ENCODE measurements at places on chromosomes 7 and 10.

- no peak for DNase-seq
These were observed 35.3 kb downstream of the FEZF1 start for GRCh38 chr7:122269241-122269640.

- no peak for DNase-seq
These were observed 421.9 kb downstream of the SORCS3 start for GRCh38 chr10:105062951-105063350.

DNA sequence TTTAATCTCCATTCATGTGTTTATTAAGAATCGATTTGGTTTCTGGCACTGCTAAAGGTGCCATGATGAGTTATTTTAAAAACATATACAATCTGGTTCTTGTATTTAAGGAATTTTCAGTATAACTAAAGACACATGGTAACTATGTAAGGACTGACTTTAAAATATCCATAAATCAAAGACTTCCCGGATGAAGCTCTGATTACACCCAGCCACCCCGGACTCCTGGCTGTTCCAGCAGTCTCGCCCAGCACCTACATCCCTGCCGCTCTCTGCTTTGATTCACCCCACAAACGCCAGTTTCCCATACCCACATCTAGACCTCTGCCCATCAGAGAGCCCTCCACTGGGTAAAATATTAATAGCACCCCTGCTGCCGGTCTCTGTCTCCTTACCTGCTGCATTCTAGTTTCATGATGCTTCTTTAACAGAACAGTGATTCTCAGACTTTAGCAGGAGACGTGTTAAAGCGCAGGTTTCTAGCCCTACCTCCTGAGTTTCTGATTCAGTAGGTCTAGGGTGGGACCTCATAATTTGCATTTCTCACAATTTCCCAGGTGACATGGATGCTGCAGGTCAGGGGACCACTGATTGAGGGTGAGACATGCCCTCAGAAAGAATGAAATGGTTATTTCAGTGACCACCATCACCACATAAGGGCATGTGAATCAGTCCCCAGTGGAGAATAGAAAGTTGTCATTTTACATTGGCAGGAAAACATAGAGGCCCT lies 185.7 kb downstream of the KIAA1217 start:
- DNase-seq, result no peak

DNA sequence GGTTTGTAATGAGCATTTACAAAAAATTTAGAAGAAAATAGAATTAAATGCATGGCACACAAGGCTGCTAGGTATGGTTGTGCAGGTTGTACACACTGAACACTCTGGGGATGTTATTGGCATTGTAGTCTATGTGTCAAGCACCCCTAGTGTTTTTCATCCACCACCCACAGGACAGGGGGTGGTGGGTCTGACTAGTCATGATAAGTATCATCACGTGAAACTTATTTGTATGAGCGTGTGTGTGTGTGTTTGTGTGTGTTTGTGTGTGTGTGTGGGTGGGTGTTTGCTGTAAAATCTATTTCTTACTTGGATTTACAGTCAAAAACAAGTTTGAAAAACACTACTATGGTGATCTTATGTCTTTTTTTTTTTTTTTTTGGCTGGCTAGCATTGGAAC lies 66.5 kb downstream of the MAP3K8 start:
- DNase-seq, result peak; percentile 6

DNA sequence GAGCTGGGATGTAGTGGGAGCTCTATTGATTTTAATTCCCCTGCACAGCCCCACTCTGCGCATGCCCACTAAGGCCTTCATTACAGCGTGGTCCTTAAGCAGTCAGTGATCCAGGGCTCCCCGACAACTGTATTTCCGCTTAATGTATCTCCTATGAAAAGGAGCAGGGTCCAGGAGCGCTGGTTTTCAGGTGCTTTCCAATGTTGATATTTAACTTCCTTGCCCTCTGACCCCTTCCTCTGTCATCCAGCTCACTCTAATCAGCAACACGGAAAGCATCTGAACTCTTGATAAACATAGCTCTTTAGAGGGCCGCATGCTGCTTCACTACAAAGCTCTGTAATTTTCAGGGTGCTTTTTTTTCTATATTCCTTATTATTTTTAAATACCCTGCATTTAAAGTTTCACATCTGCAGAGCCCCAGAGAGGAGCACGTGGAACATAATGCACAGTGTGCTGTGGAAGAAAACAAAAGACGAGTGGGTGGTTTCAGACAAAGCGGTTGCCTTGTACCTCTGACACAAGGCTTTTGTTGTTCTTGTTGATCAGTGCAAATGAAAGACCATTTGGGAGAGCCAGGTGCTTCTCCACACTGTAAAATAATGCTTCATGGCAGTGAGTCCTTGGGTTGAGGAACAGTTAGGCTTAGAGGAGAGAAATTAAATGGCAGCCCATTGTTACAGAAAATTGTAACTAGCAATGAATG lies 465.9 kb upstream of the CELF2 start:
- DNase-seq, result no peak

- DNase-seq, result no peak
These were observed 673.8 kb downstream of the INHBA start for GRCh38 chr7:41029072-41029499.
